ENCODE measurements at places on chromosomes 4 and X.

DNA sequence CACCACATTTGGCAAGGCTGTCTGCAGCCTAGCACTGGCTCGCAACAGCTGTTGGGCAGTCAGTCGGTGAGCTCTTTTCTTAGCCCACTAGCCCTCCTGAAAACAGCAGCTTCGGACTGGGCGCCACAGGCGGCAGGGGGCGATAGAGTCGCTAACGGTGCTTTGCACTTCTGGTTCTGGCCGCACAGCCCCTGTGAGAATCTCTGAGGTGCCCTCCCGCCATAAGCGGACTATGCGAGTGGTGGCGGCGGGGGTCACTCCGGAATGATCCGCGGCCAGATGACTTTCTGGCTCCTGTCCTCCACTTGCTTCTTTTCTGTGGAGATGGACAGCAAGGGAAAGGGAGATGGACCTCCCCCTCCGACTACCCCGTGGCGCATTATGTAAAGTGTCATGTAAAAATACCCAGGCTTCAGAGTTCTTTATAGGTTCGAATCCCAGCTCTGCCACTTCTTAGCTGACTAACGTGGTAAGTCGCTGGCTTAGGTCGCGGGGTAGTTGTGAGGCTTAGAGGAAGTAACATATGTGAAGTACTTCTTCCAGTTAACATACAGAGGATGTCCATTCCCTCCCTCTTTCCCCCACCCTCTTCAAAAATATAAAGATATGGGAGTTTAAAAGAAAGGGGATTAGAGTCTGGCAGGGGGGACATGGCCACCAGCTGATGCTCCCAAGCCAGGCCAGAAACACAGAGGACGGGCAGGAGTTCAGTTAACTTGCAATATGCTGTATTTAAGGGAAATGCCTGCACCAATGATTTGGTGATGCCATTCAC is 11.0 kb downstream of the ARHGAP36 start:
- no peak for DNase-seq

- DNase-seq, result no peak
These were observed 120.9 kb upstream of the DDIT4L start for GRCh38 chr4:100311181-100311580.

DNA sequence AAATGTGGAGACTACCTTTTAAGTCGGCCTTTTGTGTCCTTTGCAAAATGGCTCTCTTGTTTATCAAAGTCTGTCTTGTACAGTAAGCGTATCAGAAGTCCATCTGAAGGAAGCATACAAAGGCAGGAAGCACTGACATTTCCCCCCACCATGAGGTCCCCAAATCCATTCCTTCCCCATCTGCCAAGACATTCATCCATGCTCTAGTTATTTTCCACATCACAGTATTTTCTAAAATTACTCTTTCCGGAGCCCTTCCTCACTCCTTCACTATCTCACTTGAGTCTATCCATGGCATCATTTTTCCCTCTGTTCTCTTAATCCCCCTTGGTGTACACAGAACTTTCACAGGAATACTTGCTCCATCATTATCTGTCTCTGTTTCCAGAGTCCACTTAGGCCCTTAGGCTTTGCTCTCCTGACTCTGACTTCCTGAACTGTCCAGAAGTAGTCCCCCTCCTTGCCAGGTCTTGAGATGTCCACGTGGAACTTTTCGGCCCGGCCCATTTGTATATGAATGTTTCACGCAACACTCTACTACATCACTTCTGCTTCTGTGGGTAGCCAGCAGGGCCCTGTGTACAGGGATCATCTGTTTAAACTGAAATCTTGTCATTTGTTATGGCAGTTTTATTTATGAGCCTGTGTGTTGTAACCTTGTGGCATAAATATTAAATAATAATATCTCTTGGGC is 2.1 kb downstream of the SEL1L3 start:
- no peak for DNase-seq

DNA sequence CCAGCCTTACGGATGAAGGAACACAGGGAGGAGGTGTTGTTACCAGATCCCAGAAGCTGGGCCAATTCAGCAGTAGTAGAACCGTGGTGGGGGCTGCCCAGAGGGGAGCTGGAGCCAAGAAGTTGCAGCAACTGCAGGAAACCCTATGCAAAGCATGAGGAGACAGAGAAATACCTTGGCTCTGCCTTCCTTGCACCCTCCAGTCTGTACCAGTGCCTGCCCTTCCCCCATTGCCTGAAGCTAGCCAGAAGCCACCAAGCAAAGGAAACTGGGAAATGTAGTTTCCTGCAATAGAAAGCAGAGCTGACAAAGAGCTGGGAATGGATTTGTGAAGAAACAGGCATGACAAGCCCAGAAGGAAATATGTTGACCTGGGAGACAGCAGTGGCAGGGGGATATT is 108.7 kb upstream of the FUNDC1 start:
- DNase-seq, result no peak

DNA sequence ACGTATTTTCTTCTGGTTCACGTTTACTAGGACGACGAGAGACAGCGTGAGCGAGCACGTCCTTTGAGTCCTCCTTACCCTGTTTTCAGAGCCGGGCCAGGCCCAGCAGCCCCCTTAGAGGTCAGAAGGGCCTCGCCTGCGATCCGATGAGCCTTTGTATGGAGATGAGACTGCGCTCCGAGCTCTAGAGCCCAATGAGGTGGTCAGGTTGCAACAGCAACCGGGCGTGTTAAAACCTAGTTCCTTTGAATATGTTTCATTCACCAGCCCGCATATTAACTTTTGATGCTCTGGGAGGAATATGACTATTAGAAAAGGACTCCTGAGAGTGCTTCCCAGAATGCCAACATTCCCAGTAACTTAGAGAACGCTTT is 55.6 kb upstream of the TADA2B start:
- DNase-seq, result no peak

DNA sequence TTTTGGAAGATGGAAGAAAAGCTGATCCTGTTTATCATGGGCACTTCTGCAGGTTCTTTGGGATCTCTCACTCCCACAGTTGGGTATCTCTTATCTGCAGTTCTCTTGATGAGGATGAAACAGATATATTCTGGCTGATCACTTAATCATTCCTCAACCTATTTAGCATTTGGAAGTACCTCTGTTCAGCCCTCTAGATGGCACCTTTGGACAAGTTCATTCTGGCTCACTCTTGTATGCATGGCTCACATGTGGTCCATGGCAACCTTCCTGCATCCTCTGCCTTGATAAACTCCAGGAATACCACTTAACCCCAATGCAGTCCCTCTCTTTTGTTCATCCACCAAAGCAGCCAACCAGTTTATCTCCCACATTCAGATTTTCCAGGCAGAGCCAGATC is 74.2 kb downstream of the SMARCA5 start:
- DNase-seq, result no peak

GRCh38 chr4:182067828-182068227 is 175.4 kb upstream of the TENM3 start:
- DNase-seq, result no peak

DNA sequence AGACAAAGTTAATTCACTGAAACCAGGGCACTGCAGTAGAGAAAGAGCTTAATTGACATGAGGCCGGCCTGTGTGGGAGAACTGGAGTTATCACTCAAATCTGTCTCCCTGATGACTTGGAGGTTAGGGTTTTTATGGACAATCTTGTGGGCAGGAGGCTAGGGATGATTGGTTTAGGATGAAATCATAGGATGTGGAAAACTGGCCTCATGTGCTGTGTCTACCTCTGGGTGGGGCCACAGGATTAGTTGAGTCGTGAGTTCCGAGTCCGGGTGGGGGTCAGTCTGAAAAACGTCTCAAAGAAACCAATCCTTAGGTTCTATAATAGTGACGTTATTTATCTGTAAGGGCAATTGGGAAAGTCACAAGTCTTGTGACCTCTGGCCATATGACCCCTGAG is 68.1 kb downstream of the UCHL1 start:
- no peak for DNase-seq

GRCh38 chr4:162909952-162910351 is 256.7 kb downstream of the NAF1 start:
- DNase-seq, result no peak

DNA sequence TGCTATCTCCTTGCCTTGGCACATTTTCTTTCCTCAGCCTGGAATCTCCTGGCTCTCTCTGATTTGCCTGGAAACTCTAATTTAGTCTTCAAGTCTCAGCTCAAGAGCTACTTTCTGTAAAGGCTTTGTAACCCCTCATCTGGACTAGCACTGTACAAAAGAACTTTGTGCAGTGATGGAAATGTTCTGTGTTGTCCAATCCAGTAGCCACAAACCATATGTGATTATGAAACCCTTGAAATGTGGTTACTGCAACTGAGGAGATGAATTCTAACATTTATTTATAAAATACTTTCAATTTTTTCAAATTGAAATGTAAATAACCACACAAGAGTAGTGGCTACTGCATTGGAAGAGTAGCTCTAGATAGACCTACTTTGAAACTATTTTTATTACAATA is 66.6 kb upstream of the HS3ST1 start:
- no peak for DNase-seq

GRCh38 chr4:102560571-102561341 is 59.6 kb downstream of the NFKB1 start:
- no peak for DNase-seq

GRCh38 chr4:70908993-70909556 is 6.9 kb downstream of the MOB1B start:
- DNase-seq, result no peak

DNA sequence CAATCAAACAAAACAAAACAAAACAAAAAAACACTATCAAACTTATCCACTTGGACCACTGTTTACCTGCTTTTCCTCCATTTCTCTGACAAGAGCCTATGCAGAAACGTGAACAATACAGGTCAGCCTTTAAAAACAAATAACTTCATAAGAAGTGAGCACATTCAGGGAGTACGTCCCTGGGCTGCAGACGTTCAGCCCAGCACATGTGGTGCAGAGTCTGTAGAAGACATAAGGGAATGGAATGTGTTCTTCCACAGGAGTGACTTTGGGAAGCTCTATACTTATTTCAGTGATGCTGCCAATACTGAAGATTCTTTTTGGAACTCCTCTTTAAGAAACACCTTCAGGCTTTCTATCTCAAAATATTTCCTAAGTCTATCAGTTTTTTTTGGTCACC is 120.6 kb downstream of the SPRY1 start:
- no peak for DNase-seq

DNA sequence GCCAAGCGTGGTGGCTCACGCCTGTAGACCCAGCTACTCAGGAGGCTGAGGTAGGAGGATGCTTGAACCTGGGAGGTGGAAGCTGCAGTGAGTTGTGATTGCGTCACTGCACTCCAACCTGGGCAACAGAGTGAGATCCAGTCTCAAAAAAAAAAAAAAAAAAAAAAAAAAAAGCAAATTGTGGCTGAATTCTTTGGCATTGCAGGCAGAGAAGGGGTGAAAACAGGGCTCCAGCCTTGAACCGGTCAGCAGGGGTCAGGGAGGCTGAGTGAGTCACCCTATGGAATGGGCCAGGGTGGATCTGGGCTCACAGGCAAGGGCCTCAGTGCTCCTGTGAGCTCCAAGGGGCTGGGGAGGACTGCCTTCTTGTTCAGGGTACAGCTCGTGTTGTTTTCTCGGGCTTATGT is 13.2 kb upstream of the FAM3A start:
- DNase-seq, result no peak

- no peak for DNase-seq
These were observed 534.2 kb downstream of the RAB28 start for GRCh38 chr4:12949719-12950490.

- DNase-seq, result no peak
These were observed 147.6 kb downstream of the FSTL5 start for GRCh38 chr4:162016219-162016618.

GRCh38 chrX:106716004-106716403 is 10.5 kb upstream of the RNF128 start:
- DNase-seq, result no peak

GRCh38 chrX:136920001-136920400 is 39.5 kb upstream of the RBMX start:
- DNase-seq, result no peak

GRCh38 chrX:139929876-139930275 is 3.0 kb downstream of the ATP11C start:
- no peak for DNase-seq
